ENCODE measurements at places on chromosomes 6 and 20. TPM values are rescaled to one million over a fixed set of nuclear protein-coding genes. Genes with fewer than 3 reads are reported as not detected.

Gene PRDM1
- 13.1 TPM for total RNA-seq

- peak overlapping the region; percentile 82 for H3K4me3 ChIP-seq
- no peaks in the 10 kb centered on the region for H3K27me3 ChIP-seq
- H3K27ac ChIP-seq, result peak overlapping the region; percentile 97
- H3K4me1 ChIP-seq, result no peaks in the 10 kb centered on the region
Measured at GRCh38 chr6:27477318-27478013, 4.6 kb upstream of the ZNF184 start.

Gene PI16
- 14.9 TPM for total RNA-seq

GRCh38 chr6:162069995-162070394, 657.6 kb downstream of the PRKN start:
- no peaks in the 10 kb centered on the region for H3K36me3 ChIP-seq
- no peak overlapping the region for H3K4me3 ChIP-seq
- no peaks in the 10 kb centered on the region for H3K27me3 ChIP-seq
- no peaks in the 10 kb centered on the region for H3K4me1 ChIP-seq

DNA sequence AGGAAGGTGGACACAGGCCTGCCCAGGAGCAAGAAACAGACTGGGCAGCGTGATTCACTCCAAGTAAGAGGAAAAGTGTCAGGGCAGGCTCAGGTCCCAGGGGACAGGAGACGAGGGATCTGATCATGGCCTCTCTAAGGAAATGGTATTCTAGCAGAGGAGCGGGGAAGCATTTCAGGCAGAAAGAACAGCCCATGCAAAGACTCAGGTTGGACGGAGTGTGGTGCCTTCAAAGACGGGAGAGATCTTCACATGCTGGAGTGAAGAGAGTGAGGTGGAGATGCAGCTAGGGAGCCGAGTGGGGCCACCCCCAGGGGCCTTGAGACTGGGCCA, 161.1 kb downstream of the SYCP2 start:
- H3K27me3 ChIP-seq, result no peaks in the 10 kb centered on the region
- no peaks in the 10 kb centered on the region for H3K4me1 ChIP-seq
- DNase-seq, result no peak
- H3K27ac ChIP-seq, result no peak overlapping the region
- no peak overlapping the region for H3K4me3 ChIP-seq
- no peaks in the 10 kb centered on the region for H3K36me3 ChIP-seq

Gene C20orf141
- total RNA-seq, result not detected

DNA sequence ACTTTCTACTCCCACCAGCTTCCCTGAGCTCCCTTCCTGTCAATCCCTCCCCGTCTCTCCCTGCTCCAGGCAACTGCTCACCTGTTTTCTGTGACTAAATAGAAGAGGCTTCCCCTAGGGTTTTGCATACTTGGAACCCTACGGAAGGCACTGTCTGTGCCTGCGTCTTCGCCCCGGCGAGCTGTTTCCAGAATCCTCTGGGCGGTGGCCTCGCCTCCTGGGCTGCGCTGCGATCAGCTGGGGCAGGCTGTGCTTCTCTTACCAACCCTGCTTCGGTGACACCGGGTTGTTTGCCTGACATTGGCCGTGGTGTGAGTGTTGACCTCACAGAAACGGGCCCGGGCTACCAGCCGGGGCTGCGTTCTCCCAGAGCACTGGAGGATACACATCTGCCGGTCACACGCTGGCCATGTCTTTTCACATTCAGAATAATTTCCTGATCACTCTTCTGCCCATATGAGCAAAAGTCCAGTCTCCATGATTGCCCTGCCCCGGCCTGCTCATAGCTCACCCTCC, 29.4 kb upstream of the CCR6 start:
- peak overlapping the region; percentile 4 for H3K4me3 ChIP-seq
- no peak for DNase-seq
- no peaks in the 10 kb centered on the region for H3K27me3 ChIP-seq
- no peaks in the 10 kb centered on the region for H3K4me1 ChIP-seq
- H3K36me3 ChIP-seq, result no peaks in the 10 kb centered on the region

GRCh38 chr20:24577271-24577909, 108.0 kb downstream of the SYNDIG1 start:
- no peaks in the 10 kb centered on the region for H3K27me3 ChIP-seq
- no peaks in the 10 kb centered on the region for H3K36me3 ChIP-seq
- H3K4me3 ChIP-seq, result no peak overlapping the region

- H3K36me3 ChIP-seq, result no peaks in the 10 kb centered on the region
- no peak for DNase-seq
- no peaks in the 10 kb centered on the region for H3K27me3 ChIP-seq
- H3K27ac ChIP-seq, result peak overlapping the region; percentile 97
- no peaks in the 10 kb centered on the region for H3K4me1 ChIP-seq
Measured at GRCh38 chr6:12013307-12013719, 1.2 kb downstream of the HIVEP1 start.

Gene ERVFRD-1
- not detected for total RNA-seq

- no peaks in the 10 kb centered on the region for H3K4me1 ChIP-seq
- H3K4me3 ChIP-seq, result no peak overlapping the region
- no peak overlapping the region for H3K27ac ChIP-seq
Measured at GRCh38 chr6:36691612-36692011, 6.0 kb upstream of the RAB44 start.

Gene NNAT
- 3.9 TPM for total RNA-seq

Gene E2F1
- 2.2 TPM for total RNA-seq

- H3K27ac ChIP-seq, result no peak overlapping the region
- H3K4me3 ChIP-seq, result no peak overlapping the region
- H3K4me1 ChIP-seq, result no peaks in the 10 kb centered on the region
- no peak for DNase-seq
- H3K36me3 ChIP-seq, result no peaks in the 10 kb centered on the region
Measured at GRCh38 chr6:79064635-79065034, 13.4 kb downstream of the PHIP start.

Gene WFDC12
- total RNA-seq, result not detected

GRCh38 chr20:34385464-34385863, 22.4 kb downstream of the ITCH start:
- H3K27ac ChIP-seq, result no peak overlapping the region
- H3K27me3 ChIP-seq, result no peaks in the 10 kb centered on the region
- H3K4me3 ChIP-seq, result no peak overlapping the region
- DNase-seq, result no peak
- H3K36me3 ChIP-seq, result no peaks in the 10 kb centered on the region

DNA sequence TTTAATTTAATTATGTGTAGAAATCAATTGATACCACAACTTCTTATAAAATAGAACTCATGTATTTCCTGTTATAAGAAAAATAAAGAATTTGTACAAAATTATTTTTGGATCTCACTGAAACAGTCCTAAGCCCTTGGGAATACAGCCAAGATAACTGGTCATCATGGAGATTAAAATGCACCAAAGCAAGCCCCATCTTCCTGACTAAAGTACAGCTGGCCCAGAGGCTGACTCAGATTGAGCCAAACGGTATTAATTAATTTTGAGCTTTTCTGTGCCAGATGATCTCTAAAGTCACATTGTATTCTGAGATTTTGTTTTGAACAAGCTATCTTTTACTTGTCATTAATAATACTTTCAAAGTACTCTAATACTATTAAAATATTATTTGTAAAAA, 978.5 kb downstream of the TBC1D32 start:
- H3K36me3 ChIP-seq, result no peaks in the 10 kb centered on the region
- no peak overlapping the region for H3K27ac ChIP-seq
- no peak for DNase-seq
- no peaks in the 10 kb centered on the region for H3K27me3 ChIP-seq
- no peak overlapping the region for H3K4me3 ChIP-seq

DNA sequence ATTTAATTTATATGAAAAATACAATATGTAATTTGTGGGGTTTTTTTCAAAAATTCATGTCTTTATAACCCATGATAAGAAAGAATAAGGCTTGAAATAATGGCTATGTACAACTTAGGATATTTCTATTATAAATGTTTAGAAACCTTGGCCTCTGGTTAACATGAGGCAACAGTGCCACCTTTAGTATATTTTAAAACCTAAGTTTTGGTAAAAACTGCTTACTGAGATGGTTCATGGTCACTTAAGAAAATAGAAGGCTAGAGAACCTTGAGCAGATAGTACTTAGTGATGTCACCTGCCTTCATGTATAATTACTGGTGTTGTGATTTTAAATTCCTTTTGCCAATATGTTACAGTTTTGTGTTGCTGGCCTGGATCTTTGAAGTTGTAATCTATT, 176.4 kb downstream of the ADGB start:
- no peak overlapping the region for H3K27ac ChIP-seq
- no peaks in the 10 kb centered on the region for H3K36me3 ChIP-seq
- H3K4me3 ChIP-seq, result no peak overlapping the region

Gene GLP1R
- total RNA-seq, result 0.73 TPM

Measured in breast epithelium (tissue), 4 donors.